ENCODE measurements at places on chromosomes 1 and 21. TPM values are rescaled to one million over a fixed set of nuclear protein-coding genes. Genes with fewer than 3 reads are reported as not detected.

- no peak overlapping the region for H3K27ac ChIP-seq
- H3K27me3 ChIP-seq = no peaks in the 10 kb centered on the region
- no peaks in the 10 kb centered on the region for H3K36me3 ChIP-seq
- no peak overlapping the region for H3K4me3 ChIP-seq
- H3K4me1 ChIP-seq = peaks cover 18% of the 10 kb centered on the region
These were observed 47.5 kb downstream of the HSF2BP start for GRCh38 chr21:43611598-43612369.

GRCh38 chr1:67570486-67571143 lies 114.4 kb upstream of the GADD45A start:
- DNase-seq = peak; percentile 99
- peak overlapping the region; percentile 4 for H3K4me3 ChIP-seq
- H3K36me3 ChIP-seq = no peaks in the 10 kb centered on the region
- no peaks in the 10 kb centered on the region for H3K27me3 ChIP-seq

- no peak overlapping the region for H3K4me3 ChIP-seq
- no peak overlapping the region for H3K27ac ChIP-seq
- DNase-seq = no peak
- no peaks in the 10 kb centered on the region for H3K36me3 ChIP-seq
These were observed 77.6 kb downstream of the CLIC4 start for GRCh38 chr1:24822887-24823286.

- H3K27ac ChIP-seq = peak overlapping the region; percentile 99
- H3K36me3 ChIP-seq = peaks cover 16% of the 10 kb centered on the region
- H3K27me3 ChIP-seq = no peaks in the 10 kb centered on the region
- DNase-seq = peak; percentile 59
- peak overlapping the region; percentile 60 for H3K4me3 ChIP-seq
These were observed 62.7 kb downstream of the PLPP3 start for GRCh38 chr1:56516539-56517252.

DNA sequence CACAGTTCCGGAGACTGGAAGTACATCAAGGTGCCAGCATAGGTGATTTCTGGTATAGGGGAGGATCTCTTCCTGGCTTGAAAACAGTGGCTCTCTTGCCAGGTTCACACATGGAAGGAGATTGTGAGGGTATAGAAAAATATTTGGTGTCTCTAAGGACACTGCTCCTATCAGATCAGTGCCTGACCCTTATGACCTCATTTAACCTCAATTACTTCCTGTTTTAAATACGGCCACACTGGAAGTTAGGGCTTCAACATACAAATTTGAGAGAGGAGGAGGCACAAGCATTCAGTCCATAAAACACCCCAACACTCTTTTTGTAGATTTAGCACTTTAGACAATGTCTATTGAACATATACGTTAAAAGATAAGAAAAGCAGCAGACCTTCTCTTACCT lies 37.0 kb downstream of the COL6A1 start:
- no peak overlapping the region for H3K27ac ChIP-seq
- no peak overlapping the region for H3K4me3 ChIP-seq
- no peaks in the 10 kb centered on the region for H3K36me3 ChIP-seq
- no peak for DNase-seq

DNA sequence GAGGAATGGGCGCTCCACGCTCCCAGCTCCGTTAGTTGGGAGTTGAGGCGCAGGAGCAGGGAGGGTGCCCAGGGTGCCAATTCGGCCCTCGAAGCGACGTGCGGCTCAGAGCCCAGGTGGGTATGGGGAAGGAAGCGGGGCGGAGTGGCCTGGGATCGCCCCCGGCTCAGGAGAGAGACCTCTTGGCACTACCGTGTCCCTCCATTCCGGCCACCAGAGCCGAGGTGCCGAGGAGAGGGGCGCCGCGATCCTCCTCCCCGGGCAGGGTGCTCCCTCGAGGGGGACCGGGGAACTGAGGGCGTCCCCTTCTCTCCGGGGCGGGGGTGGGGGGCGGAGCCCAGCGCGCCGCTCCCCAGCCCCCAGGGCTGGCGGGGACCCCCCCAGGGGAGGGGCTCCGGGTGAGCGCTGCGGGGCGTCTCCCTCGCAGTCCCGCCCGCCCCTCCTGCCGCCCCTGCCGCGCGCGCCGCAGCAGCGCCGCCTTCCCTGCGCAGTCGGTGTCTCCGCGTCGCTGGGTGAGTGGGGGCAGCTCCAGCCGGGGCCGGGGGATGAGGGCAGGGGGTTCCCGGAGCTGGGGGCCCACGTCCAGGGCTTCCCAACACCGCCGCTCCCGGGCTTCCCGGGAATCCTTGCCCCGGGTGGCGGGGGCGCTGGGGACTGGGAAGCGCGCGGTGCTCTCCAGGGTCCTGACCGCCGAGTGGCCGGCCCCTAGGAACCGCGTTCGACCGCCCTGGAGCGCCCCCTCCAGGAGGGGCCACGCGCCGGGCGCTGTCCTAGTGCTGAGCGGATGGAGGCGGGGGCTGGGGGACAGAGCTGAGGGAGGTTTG lies at the start of gene HPCA:
TSS of gene HPCA (plus strand) at position 488 of the 824 bp plus-strand sequence. CDS start 2,408 bp downstream, outside the sequence.
- no peak within 1 kb of the TSS for H3K27ac ChIP-seq
- no peak for DNase-seq
- H3K4me3 ChIP-seq = no peak within 1 kb of the TSS
- no peaks in the 10 kb centered on the region for H3K36me3 ChIP-seq
- H3K27me3 ChIP-seq = peaks cover 8% of the 10 kb centered on the region

DNA sequence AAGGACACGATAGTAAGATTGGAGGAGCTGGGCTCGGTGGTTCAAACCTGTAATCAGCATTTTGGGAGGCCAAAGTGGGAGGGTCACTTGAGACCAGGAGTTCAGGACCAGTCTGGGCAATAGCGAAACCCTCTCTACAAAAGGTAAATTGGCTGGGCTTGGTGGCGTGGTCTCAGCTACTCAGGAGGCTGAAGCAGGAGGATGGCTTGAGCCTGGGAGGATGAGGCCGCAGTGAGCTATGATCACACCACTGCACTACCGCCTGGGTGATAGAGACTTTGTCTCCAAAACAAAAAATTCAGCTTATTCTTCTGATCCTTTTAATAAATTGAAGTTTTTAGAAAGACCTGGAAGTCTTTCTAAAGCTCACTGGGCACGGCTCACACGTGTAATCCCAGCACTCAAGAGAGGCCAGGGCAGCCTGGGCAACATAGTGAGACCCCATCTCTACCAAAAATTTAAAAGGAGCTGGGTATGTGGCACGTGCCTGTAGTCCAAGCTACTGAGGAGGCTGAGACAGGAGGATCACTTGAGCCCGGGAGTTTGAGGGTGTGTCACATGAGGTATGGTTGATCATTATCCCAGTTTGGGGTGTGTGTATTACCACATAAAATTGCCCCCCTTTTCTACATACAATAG lies 15.3 kb downstream of the MASP2 start:
- no peaks in the 10 kb centered on the region for H3K27me3 ChIP-seq
- H3K4me1 ChIP-seq = no peaks in the 10 kb centered on the region
- H3K4me3 ChIP-seq = no peak overlapping the region

GRCh38 chr1:214454569-214455396 lies 96.6 kb downstream of the PTPN14 start:
- no peaks in the 10 kb centered on the region for H3K27me3 ChIP-seq
- H3K27ac ChIP-seq = peak overlapping the region; percentile 63
- DNase-seq = peak; percentile 77
- no peak overlapping the region for H3K4me3 ChIP-seq
- peaks cover 45% of the 10 kb centered on the region for H3K4me1 ChIP-seq

Gene KRTAP7-1
- not detected for total RNA-seq

Gene CSMD2
- total RNA-seq = not detected

Gene PTGFR
- not detected for total RNA-seq

Gene DISC1
- 7.4 TPM for total RNA-seq

Gene C1QB
- not detected for total RNA-seq

Gene SYCP1
- total RNA-seq = not detected
